ENCODE measurements at places on chromosomes 7 and 10.

- no peak for DNase-seq
Observed at GRCh38 chr10:23060918-23061317, 34.5 kb upstream of the MSRB2 start.

DNA sequence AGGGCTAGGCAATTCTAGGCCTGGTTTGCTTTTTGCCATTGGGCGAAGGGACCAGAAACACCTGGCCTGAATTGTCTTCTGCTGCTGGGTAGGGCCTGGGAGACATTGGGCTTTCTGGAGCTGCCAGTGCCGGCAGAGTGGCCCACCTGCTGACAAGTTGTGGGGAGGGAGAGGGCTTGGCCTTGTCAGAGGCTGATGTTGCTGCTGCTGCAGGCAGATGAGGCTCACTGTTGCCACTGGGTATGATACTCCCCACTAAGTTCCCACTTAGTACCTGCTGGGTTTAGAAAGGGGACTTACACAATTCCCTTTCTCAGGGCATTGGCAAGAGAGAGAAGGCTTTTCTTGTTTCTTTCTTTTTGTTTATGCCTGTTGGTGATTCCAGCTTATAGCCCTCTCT, 289.6 kb upstream of the NPVF start:
- DNase-seq, result no peak

DNA sequence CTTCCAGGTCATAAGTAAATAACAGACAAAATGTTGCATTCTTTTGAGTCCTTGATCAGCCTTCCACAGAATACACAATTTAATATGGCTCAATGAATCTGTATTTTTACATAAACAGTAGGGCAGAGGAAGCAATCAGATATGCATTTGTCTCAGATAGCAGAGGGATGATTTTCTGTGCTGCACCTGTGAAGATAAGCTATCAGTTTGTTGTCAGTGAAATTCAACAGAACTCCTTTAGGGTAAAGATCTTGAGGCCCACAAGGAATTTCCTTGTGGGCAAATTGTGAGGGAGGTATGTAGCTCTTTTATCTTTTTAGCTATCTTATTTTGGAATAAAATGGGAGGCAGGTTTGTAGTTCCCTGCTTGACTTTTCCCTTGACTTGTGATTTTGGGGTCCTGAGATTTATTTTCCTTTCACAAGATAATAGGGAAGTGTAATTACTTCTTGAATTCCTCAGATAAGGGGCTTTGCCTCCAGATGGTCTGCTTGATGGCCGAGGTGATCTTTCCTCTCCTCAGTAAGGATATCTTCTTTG, 60.8 kb upstream of the CYP2C18 start:
- DNase-seq, result no peak

DNA sequence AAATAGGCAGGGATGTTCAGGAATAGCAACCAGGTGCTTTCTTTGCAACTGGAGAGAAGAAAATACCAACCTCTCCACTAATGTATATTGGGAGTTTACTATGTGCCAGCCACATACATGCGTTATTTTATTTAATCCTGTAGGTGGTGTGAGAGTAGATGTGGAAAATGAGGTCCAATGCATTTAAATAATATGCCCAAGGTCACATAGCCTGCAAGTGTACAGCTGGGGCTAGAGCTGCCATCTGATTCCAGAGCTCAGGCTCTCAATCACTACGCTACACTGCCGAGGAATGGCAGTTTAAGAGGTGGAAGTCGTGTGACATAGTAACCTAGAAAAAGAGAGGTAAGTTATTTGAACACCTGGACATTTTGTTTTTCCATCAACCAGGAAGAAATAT, 277.0 kb downstream of the EXOC4 start:
- no peak for DNase-seq

- DNase-seq, result no peak
Observed at GRCh38 chr7:122337011-122337410, 32.5 kb upstream of the FEZF1 start.

DNA sequence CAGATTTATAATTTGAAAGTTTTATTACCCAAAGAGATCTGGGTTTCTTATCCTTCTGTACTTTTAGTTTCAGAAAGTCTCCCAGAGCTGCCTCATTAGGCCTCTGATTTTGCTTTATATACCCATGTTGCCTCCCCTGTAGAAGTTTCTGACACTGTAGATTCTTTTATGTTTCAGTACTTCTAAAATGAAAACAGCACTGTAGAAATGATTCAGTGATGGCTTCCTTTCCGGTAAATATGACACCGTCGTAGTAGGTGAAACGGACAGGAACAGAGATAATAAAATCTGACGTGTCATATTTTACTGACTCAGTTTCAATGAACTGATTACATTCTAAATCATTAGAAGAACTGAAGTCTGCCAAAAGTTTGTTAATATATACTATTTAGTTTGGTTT, 272.7 kb downstream of the TWIST1 start:
- no peak for DNase-seq

DNA sequence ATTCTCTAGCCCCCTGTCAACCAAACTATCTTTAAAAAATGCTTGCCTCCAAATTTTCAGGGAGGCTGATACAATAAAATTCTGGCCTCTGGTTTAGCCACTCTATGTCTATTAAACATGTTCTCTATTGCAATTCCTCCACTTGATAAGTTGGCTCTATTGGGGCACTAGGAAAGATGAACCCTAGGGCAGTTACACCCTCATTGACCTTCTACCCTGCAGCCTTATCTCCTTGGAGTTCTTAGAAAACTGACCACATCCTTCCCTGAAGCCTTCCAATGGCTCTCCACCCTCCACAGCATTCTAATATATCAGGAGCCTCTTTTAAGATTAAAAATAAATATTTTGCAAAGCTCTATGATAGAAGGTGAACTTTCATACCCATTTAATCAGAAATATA, 30.6 kb downstream of the SVOPL start:
- no peak for DNase-seq

- DNase-seq, result no peak
Observed at GRCh38 chr10:34196058-34196433, 619.0 kb downstream of the PARD3 start.

GRCh38 chr10:32957341-32958084, 517 bp downstream of the ITGB1 start:
- peak; percentile 13 for DNase-seq

DNA sequence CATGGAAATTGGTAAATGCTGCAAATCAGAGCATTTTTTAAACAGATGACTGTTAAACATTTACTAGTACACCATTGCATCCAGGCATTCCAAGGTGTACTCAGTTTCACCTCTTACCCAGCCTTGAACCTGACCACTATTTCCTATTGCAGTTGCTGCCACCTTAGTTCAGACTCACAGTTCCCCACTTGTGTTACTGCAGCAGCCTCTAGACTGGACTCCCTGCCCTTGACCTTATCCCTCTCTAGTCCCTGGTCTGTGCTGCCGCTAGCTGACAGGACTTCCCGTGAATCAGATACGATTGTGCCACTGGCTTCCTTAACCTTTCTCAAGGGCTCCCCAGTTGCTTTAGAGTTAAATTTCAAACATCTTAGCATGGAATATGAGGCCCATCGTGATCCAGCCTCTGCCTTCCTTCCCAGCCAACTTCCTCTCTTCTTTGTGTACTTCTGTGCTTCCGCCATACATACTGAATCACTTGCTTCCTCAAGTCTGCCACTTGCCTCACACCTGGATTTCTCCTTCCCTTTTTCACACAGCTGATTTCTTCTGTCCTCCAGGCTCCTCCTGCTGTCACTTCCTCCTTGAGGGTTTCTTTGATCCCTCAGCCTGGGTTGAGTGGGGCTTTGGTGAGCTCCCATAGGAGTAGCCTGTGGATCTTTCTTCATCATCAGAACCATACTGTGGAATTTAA, 118.7 kb upstream of the GJD4 start:
- DNase-seq, result no peak

DNA sequence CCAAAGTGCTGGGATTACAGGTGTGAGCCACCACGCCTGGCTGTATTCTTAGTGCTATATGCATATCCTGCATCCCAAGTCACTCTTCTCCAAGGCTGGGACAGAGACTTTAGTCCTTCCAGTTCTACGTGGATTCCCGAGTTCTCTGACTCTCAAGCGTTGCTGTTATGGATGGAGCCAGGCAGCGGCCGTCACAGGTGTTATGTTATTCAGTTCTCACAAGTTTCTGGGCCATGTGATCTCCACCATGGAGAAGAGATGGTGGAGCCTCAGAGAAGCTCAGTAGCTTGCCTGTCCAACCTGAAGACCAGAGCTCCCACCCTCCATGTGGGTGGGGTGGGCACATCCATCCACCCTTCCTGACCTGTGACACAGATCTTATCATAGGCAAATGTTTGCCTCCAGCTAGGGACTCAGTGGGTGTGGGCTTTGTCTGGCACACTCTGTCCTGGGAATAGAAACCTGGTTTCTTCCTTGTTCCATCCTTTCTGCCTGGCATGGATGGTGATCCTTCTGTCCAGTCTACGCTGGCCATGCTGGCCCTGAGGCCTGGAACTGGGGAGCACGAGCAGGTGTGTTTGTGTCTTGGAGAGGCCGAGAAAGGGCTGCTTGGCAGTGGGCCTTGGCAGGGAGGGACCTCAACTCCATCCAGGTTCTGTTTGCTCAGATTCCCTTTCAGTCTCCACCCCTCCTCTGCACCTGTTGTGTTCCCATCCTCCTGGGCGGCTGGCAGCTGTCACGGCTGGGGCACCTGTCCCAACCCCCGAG, 55.3 kb downstream of the NEURL1 start:
- no peak for DNase-seq

GRCh38 chr10:62851442-62851841, 35.3 kb upstream of the EGR2 start:
- no peak for DNase-seq

DNA sequence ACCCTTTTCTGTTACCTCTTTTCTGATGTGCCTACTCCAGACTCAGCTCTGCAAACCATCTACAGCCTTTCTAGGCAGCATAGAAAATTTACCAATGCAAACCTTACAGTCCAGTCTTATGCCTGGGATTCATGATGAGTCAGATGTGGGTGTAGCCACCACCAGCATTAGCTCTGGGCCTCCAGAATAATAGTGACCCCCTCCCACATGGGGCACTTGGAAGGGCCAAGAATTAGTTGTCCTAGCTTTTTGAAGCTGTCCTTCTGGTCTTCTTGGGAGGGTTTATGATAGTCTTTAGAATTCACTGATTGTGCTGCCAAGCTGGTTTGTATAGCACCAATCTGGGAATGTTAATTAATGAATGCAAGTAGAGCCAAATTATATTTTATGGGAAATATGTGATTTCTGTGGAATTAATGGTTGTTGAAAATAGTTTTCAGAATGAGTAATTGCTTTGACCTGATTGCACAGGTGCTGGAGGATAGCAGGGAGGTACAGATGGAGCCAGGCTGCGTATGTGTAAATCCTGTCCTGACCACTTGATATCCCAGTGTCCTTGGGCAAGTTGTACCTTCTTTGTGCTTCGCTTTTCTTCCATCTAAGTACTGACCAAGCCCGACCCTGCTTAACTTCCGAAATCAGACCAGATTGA, 94.8 kb downstream of the CPED1 start:
- no peak for DNase-seq

- no peak for DNase-seq
Observed at GRCh38 chr10:70112071-70112470, 20.6 kb downstream of the AIFM2 start.

GRCh38 chr10:71236286-71236685, 23.9 kb downstream of the UNC5B start:
- DNase-seq, result no peak

DNA sequence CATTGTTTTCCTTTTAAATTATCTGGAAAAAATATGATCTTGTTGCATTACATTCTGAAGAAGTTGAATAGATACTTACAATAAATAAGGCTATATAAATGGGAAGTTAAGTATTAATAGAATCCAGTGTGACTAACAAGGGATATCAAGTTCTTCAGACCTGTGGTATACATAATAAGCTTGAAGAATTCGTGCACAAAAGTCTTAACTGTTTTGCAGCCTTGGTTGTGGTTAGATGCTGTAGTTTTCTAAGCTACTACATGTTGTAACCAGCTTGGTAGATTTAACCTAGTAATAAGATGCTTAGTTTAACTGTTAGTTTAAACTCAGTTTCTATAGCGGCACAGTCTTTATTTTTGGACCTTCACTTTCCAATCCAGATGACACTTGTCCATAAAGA, 106.2 kb upstream of the GLCCI1 start:
- no peak for DNase-seq

GRCh38 chr7:17558558-17559332, 260.3 kb downstream of the AHR start:
- no peak for DNase-seq

DNA sequence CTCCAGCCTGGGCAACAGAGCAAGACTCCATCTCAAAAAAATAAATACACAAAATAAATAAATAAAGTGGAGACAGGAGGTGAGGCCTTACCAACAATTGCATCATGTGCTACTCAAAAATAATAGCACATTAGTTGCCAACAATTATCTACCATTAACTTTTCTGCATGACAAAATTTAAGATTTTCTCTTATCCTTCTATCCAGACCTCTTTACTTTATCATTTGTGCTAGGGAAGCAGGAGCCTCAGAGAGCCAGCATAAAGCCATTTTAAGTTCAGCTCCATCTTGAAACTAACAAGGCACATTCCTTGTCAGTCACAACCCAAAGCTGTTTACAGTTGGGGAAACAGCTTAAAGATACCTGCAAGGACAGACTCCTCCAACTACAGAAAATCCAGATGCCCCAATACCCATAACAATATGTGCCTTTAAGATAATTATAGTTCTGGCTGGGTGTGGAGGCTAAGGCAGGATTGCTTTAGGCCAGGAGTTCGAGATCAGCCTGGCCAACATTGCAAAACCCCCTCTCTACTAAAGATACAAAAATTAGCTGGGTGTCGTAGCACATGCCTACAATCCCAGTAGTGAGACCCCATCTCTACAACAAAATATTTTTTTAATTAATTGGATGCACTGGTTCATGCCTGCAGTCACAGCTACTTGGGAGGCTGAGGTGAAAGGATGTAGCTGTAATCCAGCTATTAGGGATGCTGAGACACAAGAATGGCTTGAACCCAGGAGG, 2.2 kb upstream of the AP1S1 start:
- no peak for DNase-seq

DNA sequence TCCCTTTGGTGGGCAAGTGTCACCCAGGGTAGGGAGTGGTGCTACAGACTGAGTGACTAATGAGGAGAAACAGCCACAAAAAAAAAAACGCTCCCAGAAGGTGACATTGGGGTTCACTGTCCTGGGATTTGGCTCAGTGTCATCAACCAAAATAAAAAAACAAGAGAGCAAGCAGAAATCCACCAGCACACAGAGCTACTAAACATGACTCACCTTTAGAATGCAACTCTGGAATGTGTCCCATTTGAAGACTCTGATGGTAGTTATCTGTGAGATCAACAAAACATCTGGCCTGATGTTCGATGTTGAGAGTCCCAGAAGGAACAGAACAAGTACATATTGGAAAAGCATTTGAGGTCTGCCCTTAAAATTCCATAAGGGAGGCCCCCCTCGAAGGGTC, 200.3 kb upstream of the LYZL2 start:
- no peak for DNase-seq

- no peak for DNase-seq
Observed at GRCh38 chr7:29077854-29078253, 68.5 kb downstream of the CPVL start.

- no peak for DNase-seq
Observed at GRCh38 chr10:15881542-15881941, 21.2 kb upstream of the MINDY3 start.
